ENCODE measurements at places on chromosomes 4 and X.

DNA sequence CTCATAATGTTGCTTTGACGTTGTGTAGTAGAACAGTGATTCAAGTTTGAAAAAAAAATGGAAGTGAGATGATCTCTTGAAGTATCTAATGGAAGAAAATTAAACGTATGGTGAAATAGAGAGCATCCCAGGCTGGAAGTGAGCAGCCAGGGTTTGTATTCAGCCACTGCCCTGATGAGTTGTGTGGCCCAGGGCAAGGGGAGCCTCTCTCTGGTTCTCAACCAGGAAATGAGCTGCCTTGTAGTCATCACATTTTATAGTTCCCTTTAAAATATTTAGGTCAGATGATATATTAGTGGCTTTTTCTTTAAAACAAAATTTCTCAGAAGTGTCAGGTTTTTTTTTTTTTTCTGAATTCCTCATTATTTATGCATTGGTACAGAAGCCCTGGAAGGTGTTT, 150.3 kb downstream of the GPAT3 start:
- DNase-seq = peak; percentile 4

GRCh38 chr4:154349829-154350228, 141.8 kb downstream of the DCHS2 start:
- no peak for DNase-seq

DNA sequence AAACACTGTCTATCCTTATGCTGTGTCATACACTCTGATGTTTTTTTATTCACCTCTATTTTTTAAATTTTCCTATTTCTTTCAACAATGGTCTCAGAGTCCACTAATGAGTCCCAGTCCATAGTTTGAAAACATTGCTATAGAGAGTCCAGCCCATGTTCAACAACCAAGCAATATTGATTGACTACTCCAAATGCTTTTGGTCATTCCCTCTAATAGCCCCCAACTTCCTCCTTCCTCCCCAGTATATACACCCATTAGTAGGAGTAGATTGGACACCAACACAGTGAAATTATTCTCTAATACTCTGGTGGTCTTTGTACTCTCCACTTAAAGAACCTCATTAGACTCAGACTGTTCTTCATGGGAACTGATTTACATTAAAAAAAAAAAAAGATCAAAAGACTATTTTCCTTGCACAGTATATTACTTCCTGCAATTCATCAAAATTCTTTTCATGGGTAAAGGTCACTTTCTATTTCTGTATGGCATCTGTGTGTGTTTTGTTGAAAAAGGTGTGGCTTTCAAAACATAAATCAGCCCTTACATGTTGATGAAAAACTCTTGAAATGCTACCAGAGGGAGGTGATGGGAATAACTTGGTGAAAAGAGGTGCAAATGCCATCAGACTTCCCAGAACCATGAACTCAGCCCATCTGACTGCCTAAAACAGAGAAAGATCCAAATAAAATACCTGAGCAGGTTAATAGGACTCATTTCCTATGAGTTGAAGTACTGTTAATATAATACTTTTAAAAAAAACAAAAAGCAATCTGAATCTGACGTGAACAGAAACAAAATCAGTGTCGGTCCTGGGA, 250.3 kb upstream of the KLF3 start:
- DNase-seq = no peak

DNA sequence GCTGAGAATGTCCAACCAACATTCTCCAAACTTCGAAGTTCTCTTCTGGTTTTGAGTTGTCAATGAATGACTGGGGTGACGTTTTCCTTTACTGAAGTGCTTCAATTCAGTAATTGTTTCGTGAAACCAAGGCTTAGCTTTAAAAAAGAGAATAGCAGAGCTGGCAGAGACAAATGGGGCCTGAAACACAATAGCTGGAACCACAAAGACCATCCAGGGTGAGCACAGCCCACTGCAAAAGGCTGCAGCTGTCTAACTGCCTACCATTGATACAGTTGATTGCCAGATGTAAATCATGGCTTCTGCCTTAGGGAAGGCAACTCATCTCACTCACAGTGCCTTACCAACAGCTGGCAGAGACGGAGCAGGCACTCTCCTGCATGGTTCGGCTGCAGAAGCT, 78.7 kb upstream of the ZNF518B start:
- no peak for DNase-seq

GRCh38 chr4:159608436-159608835, 505.6 kb downstream of the RAPGEF2 start:
- DNase-seq = no peak

- DNase-seq = no peak
Observed at GRCh38 chrX:154372612-154373022, 1.8 kb downstream of the FLNA start.

GRCh38 chr4:62126064-62126732, 926.1 kb downstream of the ADGRL3 start:
- DNase-seq = no peak

DNA sequence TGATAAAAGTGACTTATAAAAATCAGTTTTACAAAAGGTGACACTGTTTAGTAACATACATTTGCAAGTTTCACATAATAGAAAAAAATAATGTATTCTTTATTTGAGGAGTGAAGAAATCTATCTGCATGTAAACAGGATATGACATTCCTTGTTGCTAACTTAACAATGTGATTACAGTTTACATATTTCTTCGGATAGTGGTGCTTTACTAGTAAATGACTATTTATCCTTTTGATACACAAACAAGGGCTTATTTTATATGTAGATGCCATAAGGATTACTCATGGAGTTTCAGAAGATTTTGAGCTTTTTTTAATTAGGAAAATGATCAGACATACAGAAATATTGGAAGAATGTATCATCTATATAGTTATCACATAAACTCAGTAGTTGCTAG, 126.5 kb downstream of the SLIT2 start:
- no peak for DNase-seq

DNA sequence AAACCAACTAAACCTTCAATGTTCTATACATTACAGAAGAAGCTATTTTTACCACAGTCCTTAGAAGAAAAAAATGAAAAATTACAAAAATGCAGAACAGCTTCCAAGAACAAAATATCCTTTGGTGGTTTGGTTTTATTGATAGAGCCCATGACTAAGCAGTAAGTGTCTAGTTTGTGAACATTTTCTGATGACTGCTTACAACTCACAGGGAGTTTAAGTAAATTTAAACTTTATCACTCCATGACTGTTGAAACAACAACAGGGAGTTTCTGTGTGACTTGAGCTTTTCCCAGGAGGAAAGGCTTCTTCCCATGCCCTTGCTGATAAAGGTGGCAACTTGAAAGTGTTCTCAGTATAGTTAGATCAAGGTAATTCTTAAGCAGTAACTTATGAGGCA, 2.9 kb downstream of the PF4 start:
- DNase-seq = no peak

DNA sequence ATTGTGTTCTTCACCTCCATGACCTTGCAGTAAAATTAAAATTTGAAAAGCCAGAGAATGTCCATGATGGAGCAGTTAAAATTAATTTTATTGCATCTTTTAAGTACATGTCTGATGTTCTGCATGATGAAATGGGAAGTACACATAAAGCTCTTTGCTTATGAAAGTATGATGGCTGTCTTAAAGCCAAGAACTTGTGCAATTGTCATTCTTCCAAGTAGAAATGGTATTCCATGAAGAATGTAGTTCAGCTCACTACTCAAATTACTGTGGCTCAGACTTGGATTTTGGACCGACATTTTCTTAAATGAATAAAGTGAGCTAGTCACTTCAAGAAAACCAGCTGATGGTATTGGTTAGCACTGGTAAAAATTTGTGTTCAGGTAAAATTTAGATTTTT, 161.7 kb upstream of the CXCL13 start:
- DNase-seq = no peak

GRCh38 chrX:14941301-14941700, 68.1 kb downstream of the MOSPD2 start:
- no peak for DNase-seq

GRCh38 chr4:99357948-99358347, 5.4 kb upstream of the ADH1C start:
- DNase-seq = no peak

GRCh38 chr4:17500574-17500973, 11.3 kb downstream of the QDPR start:
- DNase-seq = no peak

DNA sequence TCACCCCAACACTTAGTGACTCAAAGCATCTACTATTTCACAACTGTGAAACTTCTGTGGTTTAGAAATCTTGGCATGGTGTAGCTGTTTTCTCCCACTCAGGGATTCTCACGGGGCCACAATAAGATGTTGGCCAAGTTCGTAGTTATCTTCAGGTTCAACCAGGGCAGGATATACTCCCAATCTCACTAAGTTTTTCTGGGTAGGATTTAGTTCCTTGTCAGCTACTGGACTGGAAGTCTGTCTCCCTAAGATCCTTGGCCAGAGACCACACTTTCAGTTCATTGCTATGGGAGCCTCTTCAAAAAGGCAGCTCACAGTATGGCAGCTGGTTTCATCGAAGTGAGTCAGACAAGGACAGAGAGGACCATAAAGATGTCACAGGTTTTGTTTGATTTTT, 111.7 kb upstream of the PDHA2 start:
- DNase-seq = no peak

- no peak for DNase-seq
Observed at GRCh38 chr4:6524436-6524835, 50.6 kb upstream of the MAN2B2 start.

DNA sequence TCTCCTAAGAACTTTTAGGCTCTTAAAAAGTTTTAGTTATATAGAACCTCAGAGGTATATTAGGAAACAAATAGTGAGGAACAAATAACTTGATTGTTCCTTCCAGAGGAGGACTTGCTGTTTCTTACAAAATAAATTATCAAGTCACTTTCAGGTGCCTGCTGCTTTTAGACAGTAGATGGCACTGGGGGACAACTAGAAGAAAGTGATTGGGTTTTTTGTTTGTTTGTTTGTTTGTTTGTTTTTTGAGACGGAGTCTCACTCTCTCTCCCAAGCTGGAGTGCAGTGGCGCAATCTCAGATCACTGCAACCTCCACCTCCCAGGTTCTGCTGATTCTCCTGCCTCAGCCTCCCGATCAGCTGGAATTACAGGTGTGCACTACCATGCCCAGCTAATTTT, 35.4 kb upstream of the CDKL5 start:
- no peak for DNase-seq

Data from H54 (cell line).